ENCODE measurements at places on chromosomes 11 and 22.

DNA sequence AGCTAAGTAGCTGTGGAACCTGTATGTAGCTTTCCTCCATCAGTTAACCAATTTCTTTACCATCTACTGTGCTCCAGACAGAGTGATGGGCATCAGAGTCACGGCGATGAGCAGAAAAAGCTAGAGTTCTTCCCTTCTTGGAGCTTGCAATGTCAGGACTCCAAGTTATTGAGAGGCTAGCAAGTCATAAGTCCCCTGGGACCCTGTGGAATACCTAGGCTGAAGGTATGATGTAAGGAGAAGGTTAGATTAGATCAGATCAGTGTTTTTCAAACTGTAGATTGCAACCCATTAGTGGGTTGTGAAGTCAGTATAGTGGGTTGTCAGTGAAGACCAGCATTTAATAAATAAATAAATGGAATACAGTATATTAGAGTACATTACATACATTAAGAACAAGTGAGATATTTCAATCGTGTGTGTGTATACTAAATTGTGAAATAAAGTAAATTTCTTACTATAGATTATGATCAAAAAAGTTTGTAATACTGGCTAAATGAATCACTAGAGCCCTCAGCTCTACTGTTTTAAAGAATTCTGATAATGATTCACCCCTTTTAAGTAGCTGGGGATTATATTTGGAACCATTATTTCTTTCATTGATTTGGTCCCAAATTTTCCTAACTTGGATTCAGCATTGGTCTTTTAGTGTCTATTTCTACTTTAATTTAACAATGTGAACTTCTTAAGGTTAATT lies 52.3 kb downstream of the RASSF10 start:
- DNase-seq: no peak

GRCh38 chr11:45107029-45107428 lies 39.4 kb upstream of the PRDM11 start:
- no peak for DNase-seq

GRCh38 chr22:27327981-27328721 lies 473.4 kb downstream of the MN1 start:
- DNase-seq: no peak

DNA sequence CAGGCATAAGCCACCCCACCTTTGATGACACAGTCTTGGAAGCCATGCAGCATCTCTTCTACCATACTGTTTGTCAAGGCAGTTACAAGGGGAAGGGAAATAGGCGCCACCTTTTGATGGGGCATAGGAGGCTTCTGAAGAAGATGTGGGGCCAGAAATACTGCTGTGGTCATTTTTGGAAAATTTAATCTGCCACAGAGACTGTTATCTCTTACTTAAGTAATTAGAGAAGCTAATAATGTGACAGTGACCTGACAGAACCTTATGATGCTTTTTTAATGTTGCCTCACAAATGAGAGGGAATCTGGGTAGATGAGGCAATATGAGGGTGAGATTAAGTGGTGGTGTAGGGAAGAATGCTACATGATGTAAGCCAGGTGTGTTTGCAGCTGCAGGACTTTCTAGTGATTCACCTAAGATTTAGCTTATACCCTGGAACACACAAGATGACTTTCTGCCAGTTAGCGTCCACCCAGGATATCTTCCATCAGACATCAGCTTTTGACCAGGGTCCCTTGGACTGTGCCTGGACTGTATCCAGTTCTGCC lies 34.3 kb upstream of the ADORA2A start:
- DNase-seq: no peak

DNA sequence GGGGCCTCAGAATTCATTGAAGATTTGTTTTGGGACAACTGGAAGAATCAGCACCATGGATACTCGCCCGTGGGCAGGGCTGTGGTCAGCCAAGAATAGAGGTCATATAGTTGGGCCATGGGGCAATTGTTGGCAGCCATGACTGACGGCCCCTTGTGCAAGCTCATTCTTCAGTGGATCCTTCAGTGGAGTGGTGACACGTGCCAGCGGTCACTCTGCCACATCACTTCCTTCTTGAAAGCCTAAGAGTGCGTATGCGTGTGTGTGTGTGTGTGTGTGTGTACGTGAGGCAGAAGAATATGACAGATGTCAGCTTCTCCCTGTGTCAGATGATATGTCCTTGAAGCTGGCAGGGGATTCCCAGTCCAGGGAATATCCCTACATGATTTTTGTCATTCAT lies 1.8 kb upstream of the IL18BP start:
- DNase-seq: no peak

- DNase-seq: no peak
Measured at GRCh38 chr11:91156041-91156440, 933.2 kb upstream of the CHORDC1 start.

DNA sequence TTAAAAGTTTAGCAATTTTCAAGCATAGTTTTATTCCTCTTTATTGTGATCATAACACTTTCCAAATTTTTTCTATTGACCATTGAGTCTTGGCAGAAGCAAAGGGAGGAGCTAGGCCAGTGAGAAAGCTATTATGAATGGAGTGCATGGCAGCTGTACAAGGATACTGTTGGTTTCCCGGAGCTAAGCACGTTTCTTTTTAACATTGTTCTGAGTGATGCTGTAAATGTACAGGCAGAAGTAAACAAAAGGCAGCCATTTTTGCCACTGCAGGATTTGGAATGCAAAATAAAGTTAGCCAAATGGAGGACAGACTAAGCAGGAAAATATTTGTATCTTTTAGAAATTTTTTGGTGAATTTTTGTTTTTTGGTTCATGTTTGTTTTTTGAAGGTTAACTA lies 16.2 kb downstream of the CBL start:
- no peak for DNase-seq

DNA sequence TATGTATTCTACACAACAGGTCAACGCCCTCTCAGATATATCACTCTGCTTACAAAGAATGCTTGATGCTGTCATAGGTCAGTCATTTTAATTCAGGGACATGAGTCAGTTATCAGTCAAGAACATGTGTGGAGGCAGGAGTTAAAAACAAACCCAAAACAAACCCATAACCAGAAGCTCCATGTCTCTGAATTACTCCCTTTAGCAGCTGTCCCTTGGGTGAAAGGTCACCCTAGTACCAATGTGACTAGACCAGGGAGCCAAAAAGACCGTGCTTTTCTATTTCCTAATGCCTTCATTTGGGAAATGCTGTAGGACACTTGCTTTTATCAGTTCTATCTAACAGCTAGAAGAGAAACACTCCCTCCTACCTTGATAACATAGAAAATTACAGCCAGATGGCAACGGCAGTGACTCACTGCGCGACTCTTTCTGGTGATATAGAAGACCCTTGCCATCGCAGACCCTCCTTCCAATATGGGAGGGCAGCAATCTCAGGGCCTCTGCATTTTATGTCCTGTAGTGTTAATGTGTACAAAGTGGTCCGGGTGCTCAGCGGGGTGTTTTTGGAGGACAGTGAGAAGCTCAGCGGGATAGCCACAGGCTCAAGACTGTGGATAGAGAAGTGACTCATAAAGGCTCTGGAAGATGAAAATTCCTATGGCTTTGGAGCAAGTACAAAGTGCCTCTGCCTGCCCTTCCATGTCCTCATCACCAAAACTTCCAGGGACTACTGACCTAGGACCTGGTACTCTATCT lies 24.8 kb downstream of the APOL5 start:
- DNase-seq: no peak

DNA sequence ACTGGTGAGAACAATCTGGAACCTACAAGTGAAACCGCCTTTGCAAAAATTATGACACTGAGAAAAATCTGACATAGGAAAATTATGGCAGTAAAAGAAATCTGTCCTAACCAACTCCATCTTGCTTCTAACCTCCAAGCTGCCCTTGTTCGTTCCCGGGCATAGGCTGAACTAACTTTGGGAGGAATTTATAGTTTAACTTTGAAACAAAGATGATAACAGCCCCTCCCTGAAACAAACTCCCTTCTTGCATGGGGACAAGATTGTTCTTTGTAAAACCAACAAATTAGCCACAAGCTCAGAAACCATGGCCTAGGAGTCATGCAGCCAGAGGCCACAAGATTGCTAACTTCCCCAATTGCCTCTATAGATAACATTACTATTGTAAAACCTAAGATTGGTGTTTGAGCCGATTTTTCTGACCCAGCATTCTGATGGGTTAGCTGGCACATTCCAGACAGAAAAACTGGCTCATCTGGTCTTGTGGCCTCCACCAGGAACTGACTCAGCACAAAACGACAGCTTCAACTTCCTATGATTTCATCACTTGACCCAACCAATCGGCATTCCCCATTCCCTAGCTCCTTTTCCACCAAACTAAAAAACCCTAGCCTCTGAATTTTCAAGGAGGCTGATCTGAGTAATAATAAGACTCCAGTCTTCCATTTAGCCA lies 3.6 kb upstream of the CCDC81 start:
- no peak for DNase-seq

DNA sequence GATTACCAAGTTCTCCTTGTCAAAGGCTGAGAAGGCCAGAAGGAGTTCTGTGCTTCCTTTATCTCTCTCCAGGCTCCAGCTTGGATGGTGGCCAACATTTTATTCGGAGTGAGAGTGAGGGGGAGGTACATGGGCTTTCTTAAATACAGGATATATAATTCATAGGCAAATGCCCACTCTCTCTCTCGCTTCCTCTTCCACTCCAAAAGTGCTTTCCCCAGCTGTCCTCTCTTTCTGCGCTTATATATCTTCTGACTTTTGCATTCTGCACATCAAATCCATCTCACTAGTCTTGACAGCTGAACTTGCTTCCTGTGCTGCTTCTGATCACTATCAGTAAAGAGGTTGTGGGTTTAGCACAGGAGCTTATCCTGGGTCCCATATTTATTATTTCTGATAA lies 125.4 kb upstream of the ARHGAP20 start:
- no peak for DNase-seq

DNA sequence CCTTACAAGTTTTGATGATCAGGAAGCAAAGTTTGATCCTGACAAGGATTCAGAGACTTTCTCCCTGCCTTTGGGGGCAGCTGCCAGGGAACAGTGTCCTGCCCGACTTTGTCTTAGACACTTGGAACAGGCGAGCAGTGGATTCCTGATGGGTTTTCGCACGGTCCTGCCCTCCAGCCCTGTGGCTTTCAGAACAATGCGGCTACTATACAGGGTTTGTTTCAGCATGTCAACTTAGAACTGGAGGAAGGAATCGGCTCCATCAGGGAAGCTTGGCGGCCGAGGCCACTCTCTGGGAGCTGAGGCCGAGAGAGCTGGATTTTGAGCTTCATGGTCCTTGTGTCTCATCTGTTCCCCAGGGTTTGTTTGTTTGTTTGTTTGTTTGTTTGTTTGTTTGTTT lies 11.5 kb downstream of the ANO1 start:
- DNase-seq: no peak

DNA sequence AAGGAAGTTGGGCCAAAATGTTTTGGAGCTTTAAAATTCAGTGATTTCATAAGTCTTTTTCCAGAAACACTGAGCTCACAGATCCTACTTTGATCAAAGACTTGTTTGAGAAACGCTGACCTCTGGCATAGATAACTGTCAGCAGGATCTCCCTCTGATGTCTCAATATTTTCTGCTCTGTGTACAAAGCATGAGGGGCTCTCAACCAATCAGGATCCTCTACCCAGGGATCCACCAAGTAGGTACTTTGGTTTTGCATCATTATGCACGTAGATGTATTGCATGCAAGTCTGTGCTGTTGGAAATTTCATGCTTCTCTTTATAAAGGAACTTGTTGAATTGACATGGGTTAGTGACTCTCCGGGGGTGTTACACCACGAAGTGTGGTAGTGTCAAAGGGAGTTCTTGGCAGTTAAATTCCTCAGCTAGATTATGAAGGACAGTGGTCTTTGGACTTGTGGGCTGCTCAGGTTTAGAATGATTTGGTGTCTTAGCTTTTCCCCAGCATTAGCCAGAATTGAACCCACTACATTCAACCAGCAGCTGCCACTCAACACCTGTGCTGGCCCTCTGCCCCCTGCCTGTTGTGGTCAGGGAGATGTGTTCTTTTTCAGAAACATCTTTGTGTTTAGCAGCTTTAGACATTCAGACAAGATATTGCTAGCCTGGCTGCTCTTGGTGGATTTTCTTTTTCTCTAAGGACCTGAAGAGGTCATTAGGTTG lies 1.7 kb upstream of the DIXDC1 start:
- DNase-seq: no peak

DNA sequence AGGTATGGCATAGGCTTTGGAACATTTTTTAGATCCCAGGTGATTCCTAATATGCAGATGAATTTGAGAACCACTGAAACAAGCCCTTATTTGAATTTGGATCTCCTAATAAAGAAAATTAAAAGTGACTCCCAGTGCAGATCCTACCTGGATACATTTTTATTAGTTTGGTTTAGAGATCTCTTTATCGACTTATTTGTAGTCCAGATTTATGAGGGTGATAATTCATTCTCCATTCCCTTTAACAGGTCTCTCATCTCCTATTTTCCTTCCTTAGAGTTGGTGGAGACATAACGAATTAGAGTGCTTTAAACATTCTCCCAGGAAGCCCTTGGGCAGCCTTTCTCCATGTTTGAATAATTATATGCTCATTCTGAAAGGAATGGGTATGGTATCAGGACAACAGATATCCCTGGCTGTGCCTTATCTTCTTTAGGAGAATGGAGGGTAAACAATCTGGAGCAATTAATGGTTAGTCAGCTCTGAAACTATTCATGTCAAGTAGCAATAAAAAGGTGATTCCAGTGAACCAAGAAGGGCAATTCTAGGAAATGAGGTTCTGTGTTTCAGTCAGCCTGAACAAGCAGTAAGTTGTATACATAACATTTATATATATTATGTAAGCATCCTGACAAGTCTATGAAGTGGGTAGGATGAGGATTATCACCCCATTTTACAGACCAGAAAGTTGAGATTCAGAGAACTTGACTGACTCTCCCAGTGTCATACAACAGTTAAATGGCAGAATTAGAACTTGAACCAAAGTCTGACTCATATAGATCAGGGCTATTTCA lies 53.9 kb upstream of the RCE1 start:
- no peak for DNase-seq

DNA sequence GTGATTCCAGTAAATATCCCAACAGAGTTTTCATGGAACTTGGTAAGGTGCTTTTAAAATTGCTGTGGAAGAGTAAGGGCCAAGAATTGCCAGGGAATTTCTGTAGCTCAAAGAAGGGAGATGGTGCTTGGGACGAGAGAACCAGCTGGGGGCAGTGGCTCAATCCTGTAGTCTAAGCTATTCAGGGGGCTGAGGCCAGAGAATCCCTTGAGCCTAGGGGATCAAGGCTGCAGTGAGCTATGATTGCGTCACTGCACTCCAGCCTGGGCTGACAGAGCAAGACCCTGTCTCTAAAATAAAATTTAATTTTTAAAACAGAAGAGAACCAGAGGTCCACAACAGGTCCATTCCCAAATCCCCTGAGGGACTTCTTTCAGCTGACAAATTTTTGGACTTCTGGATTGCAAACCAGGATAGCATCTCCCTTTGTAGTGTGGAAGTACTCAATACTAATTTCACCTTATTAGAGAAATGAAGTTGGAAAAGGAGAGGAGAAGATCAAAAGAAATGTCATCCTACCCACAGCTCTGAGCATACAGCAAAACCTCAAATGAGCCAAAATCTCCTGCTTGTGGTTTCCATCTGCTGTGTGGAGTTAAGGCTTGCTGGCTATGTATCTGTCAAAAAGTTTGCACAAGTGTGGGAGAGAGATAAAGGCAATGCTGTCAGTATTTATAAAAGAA lies 59.2 kb upstream of the CLPB start:
- no peak for DNase-seq
